ENCODE measurements at places on chromosomes 12 and 14. TPM values are rescaled to one million over a fixed set of nuclear protein-coding genes. Genes with fewer than 3 reads are reported as not detected.

The TMEM253 gene
- total RNA-seq, result 0.25 TPM

The CDKN3 gene
- 2.7 TPM for total RNA-seq

The LRRC74A gene
- not detected for total RNA-seq

The CLEC9A gene
- 0.22 TPM for total RNA-seq

The AQP6 gene
- not detected for total RNA-seq

The SLC6A15 gene
- total RNA-seq, result not detected
